NCI-H2171 (cell line): ENCODE measurements at places on chromosomes 5 and 9.

DNA sequence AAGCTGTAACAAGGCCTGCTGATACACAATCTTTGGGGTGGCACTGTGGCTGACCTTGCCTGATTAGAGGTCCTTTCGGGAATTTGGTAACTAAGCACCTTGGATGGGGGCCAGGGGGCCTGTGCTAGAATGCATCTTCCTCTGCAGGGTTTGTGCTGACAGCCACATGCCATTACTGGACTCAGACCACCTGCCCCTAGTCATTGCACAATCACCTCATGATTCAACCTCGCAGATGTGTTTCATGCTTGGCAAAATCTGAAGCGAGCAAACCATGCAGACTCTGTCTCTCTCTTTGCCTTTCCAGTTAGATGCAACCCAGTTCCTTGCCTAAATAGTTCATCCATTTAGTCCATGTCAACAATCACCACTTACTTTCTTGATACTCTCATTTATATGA lies 96.5 kb upstream of the ERCC6L2 start:
- no peak for DNase-seq

GRCh38 chr5:17691762-17692161 lies 57.5 kb downstream of the TAF11L14 start:
- no peak for DNase-seq

DNA sequence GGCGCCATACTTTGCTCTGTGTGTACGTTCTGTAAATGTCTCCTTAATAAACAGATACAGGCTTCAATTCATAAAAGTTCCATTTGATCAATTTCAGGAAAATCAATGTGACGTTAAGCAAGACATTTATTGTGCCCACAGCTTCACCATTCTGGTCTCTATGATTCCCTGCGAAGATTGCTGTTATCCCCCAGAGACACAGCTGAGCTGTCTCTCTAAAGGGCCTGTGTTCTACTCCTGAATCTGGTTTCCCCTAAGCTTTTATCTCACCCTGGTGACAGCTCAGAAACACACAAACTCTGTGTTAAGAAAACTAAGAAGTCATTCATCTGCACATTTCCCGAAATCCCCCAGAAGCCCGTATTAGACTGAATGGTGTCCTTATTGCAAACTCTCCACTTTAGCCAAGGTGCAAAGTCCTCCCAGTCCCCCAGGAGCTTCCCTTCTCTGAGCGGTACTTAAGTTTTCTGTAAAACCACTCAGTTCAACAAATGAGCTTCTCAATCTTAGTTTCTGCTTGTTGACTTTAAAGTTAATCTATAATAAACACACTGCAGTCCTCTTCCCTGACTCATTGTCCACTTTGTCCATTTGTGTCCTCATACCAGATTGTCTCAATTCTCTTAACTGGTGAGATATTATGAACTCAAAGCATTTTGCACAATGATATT lies 1.4 kb upstream of the C5orf15 start:
- no peak for DNase-seq

GRCh38 chr5:175564716-175565115 lies 86.4 kb downstream of the SFXN1 start:
- DNase-seq: no peak

DNA sequence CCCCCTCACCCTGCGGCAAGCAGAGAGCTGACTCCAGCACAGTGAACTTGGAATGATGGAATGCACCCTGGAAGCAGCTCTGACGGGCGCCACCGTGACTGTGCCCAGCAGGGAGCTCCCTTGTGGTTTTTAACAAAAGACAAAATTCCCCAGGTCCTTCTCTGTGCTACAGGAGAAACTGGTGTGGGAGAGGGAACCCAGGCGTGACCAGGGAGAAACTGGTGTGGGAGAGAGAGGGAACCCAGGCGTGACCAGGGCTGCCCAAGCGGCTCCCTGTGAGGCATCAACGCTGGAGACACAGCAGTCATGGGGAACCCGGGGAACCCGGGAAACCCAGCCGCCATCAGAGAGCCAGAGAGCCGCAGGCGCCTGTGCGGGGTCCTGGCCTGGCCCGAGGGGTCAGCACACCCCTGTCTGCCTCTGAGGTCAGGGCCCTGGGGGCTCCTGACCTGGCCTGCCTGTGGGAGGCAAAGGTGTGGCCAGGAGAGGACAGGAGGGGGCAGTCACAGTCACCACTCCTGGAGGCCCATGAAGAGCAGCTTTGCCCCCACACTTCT lies 3.1 kb upstream of the AHRR start:
- no peak for DNase-seq

- DNase-seq: no peak
These were observed 58.1 kb upstream of the MTAP start for GRCh38 chr9:21744320-21744719.

- DNase-seq: no peak
These were observed 14.3 kb downstream of the FNBP1 start for GRCh38 chr9:130028493-130029222.

- DNase-seq: no peak
These were observed 208.1 kb upstream of the PIK3R1 start for GRCh38 chr5:68007451-68007850.

- DNase-seq: no peak
These were observed 64.3 kb upstream of the PCA3 start for GRCh38 chr9:76699971-76700370.

DNA sequence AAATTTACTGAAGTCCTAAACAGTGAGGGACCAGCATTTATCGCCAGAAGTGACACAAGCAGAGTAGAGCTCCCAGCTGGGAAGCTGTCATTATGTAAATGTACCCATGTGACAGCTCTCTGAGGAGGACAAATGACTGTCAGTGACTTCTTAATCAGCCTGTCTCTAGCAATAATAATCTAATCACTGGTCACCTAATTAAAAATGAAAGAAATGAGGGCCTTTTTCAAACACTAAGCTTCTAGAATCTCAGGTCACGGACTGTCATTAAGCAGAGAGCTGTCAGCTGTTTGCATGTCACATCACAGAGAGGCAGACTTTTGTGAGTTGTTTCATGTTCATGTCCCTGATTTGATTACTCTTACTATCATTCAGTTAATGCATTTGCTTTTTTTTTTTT lies 77.9 kb upstream of the FBXL17 start:
- no peak for DNase-seq

DNA sequence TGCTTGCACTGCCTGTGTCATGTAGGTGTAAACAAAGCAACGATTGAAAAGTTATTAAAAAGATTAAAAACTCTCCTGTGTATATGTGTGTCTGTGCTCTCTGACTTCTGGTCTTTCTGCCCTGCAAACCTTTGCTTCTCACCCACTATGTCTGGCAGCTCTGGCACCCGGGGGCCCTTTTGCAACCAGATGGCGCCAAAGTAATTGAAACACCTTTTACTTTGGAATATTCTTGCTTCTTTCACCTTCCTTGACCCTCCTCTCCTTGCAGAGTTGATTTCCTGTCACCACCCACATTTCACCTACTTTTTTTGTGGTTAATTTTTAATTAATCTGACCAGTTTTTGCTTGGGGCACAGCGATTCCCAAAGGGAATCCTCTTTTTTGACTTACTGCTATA lies 275.5 kb downstream of the ARHGEF28 start:
- peak; percentile 24 for DNase-seq

GRCh38 chr9:34458013-34458958 lies at the start of the genes DNAI1 and FAM219A:
Gene DNAI1 (plus strand): TSS chr9:34458805. CDS start chr9:34459006, 201 bp downstream.
Gene FAM219A (minus strand): TSS chr9:34458570. CDS start chr9:34458263, 307 bp downstream.
- DNase-seq: peak; percentile 93

DNA sequence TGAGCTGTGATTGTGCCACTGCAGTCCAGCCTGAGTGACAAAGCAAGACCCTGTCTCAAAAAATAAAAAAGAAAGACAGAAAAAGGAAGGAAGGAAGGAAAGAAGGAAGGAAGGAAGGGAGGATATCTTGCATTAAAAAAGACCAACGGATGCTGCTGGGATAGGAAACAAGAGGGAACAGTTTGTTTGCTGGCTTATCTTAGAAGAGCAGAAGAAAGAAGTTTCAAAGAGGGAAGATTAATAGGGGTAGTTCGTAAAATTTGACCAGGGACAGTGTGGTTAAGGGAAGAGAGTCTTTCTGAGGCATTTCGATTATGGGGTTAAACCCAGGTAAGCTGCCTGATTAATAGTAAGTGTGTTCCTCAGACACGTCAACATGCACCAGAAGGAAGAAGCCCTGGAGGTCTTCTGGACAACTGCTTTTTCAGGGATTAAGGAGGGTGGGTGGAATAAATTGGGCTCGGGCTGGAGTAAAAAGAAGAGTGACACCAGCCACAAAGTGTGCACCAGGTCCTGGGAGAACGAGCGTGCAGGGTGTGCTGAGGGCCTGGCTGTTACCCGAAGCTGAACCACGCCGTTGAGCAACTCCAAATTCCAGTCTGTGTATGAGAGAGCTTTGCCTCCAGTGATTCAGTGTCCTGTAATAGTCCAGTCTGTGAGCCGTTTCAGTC lies 24.8 kb downstream of the FYB1 start:
- DNase-seq: no peak

DNA sequence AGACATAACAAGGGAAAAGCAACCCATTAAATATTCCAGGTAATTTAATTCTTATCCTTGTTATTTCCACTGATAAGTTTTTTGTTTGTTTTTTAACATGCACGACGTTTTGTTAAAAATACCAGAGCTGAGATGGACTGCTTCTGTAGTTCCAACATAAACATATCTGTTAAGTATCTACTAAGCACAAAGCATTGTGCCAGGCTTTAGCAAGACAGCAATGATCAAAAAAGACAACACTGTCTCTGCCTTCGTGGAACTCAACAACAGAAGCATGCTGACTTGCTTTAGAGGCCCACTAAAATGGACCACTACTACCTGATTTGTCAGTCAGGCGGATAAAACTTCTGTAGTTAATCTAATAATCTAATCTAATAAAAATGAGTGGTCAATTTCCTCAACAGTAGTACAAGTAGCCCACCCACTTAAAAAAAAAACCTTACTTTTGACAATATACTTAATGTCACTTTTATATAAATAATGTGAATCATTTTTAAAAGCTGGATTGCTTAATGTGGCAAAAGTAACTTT lies 3.1 kb downstream of the RAB14 start:
- DNase-seq: no peak

- DNase-seq: no peak
These were observed 5.9 kb downstream of the GDNF start for GRCh38 chr5:37833990-37834389.

DNA sequence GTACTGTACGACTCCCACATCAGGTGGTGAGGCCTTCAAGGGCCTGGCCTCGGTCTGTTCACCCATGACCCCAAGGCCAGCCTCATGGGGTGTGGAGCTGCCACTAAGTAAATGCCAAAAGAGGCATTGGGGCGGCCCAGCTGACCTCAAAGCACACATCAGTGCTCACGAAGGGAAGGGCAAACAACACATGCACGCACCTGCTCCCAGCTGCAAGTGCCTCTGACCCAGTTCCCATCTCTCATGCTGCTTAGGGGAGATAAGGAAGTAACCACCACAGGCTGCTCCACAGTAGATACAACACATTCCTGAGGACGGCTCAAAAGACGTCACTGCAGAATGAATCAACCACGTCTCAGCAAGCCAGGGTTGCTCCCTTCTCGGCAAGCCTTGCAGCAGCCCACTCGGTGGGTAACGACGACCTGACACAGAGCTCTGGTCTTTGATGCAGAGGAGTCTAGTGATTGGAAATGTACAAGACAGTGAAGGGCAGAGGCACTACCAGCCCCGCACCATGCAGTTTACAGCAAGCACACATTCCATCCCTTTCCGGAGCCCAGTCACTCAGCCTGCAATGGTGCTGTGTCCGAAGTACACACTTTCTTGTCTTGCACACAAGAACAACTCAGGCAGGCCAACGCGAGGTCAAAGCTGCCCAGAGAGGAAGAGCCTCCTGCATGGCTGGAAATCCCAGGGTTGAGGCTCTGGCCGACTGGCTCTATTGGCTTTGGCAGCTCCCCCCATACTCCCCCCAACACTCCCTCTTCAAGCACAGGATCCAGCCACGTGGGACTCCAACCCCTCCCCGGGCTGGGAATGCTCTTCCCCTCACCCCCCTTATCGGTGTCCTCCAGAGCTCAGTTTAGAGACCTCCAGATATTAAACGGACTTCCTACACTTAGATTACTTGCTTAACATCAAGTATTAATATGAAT lies 31.8 kb downstream of the FABP6 start:
- DNase-seq: no peak

GRCh38 chr9:116234081-116234480 lies 80.5 kb downstream of the PAPPA start:
- no peak for DNase-seq

GRCh38 chr5:62083247-62083646 lies 222.8 kb upstream of the KIF2A start:
- DNase-seq: no peak

- DNase-seq: peak; percentile 5
These were observed 111.8 kb downstream of the CARTPT start for GRCh38 chr5:71830681-71831539.

DNA sequence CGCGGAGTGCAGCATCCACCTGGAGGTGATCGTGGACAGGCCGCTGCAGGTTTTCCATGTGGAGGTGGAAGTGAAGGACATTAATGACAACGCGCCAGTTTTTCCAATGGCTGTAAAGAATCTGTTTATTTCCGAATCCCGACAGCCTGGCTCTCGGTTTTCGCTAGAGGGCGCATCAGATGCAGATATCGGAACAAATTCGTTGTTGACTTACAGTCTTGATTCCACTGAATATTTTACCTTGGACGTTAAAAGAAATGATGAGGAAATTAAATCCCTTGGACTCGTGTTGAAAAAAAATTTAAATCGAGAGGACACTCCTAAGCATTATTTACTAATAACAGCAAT lies 611 bp downstream of the PCDHA3 start:
- DNase-seq: no peak

DNA sequence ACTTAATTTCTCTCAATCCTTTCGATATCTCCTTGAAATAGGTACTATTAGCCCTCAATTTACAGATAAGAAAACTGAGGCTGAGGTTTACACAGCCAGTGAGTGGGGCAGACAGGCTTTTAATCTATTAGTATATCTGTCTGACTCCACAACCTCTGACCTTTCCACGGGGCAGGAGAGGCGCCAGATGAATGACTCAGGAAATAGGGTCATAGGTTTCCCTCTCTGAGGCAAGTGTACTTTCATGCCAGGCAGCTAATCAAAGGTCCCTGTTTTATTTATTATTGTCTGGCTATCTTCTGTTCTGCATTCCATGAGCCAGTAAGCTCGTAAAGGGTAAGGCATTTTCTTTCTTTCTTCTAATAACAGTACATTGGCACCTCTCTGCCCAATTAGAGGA lies 79.6 kb upstream of the KLF4 start:
- no peak for DNase-seq

DNA sequence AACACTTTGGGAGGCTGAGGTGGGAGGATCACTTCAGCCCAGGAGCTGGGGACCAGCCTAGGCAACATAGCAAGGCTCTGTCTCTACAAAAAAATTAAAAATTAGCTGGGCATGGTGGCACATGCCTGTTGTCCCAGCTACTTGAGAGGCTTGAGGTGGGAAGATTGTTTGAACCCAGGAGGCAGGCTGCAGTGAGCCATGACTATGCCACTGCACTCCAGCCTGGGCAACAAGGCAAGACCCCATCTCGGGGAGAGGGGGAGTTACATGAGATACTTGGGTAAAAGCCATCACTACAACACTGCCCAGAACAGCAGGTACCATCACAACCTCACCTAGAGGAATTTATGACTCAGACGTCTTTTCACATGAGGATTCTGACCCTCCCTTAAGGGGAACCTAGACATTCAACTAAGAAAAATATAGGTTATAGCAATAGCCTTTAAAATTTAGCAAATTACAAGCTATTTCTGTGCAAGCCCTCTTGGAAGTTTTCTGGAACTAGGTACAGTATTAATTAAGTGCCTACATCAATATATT lies 143.5 kb downstream of the NFIB start:
- DNase-seq: no peak

- DNase-seq: no peak
These were observed 24.7 kb downstream of the ZFR start for GRCh38 chr5:32419791-32420190.
